Muscle of leg (tissue), 16 donors: ENCODE measurements at places on chromosomes 12 and 14. TPM values are rescaled to one million over a fixed set of nuclear protein-coding genes. Genes with fewer than 3 reads are reported as not detected.

DNA sequence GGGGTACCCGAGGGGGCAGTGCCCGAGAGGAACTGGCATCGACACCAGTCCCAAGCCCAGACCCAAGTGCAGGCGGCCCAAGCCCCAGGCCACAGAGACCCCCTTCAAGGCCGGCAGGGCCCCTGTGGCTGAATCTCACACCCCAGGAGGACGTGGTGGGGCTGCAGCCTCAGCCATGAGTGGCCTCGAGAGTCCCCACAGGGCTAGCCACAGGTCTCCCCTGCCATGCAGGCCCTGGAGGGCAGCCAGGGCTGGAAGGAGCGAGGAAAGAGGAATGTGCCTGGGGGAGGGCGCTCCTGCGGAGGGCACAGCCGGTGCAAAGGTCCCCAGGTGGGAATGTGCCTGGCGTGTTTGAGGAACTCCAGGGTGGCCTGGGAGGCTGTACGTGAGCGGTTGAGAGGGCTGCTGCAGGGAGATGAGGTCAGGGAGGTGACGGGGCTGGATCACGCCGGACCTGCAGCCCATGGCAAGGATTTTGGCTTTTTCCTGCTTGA lies 86.1 kb downstream of the NCOR2 start:
- no peak overlapping the region for H3K4me3 ChIP-seq
- H3K4me1 ChIP-seq: peaks cover 47% of the 10 kb centered on the region
- no peak for DNase-seq

GRCh38 chr14:72812292-72812851 lies 81.5 kb downstream of the DPF3 start:
- H3K4me1 ChIP-seq: peaks cover 9% of the 10 kb centered on the region
- peak; percentile 14 for DNase-seq
- no peak overlapping the region for H3K4me3 ChIP-seq

GRCh38 chr14:70451874-70452273 lies at the start of gene ADAM21:
Gene ADAM21, plus strand, starts transcription at chr14:70452174. Its CDS starts 5,326 bp downstream, at chr14:70457500.
- DNase-seq: no peak
- no peaks in the 10 kb centered on the region for H3K27me3 ChIP-seq
- no peaks in the 10 kb centered on the region for H3K36me3 ChIP-seq
- no peak within 1 kb of the TSS for H3K27ac ChIP-seq
- no peak within 1 kb of the TSS for H3K4me3 ChIP-seq

GRCh38 chr12:75488553-75488952 lies 8.0 kb downstream of the GLIPR1 start:
- no peak overlapping the region for H3K27ac ChIP-seq
- DNase-seq: peak; percentile 19
- no peak overlapping the region for H3K4me3 ChIP-seq

DNA sequence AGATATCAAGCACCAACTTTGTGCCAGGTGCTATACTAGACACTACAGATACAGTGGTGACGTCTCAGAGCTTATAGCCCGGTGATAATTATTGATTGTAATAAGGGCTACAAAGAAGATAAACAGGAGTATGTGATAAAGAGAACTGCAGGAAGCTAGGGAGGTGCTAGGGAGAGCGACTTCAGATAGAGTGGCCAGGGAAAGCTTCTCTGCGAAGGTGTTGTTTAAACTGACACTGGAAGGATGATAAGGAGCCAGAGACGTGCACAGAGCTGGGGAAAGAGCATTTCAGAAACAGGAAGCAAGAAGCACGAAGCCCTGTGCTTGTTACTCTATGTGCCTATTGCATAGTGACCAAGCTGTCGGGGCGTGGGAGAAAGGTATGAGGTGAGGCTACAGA lies 48.1 kb upstream of the OTX2 start:
- H3K36me3 ChIP-seq: no peaks in the 10 kb centered on the region
- H3K4me1 ChIP-seq: no peaks in the 10 kb centered on the region
- H3K27ac ChIP-seq: no peak overlapping the region
- no peak for DNase-seq
- H3K27me3 ChIP-seq: peaks cover 8% of the 10 kb centered on the region

TAS2R43 gene
- polyA plus RNA-seq: 0.24 TPM

TMEM117 gene
- polyA plus RNA-seq: 11.9 TPM
